ENCODE measurements at places on chromosomes 4 and X.
A peak's percentile ranks its signal among the peaks of the same experiment; 100 is the strongest.

DNA sequence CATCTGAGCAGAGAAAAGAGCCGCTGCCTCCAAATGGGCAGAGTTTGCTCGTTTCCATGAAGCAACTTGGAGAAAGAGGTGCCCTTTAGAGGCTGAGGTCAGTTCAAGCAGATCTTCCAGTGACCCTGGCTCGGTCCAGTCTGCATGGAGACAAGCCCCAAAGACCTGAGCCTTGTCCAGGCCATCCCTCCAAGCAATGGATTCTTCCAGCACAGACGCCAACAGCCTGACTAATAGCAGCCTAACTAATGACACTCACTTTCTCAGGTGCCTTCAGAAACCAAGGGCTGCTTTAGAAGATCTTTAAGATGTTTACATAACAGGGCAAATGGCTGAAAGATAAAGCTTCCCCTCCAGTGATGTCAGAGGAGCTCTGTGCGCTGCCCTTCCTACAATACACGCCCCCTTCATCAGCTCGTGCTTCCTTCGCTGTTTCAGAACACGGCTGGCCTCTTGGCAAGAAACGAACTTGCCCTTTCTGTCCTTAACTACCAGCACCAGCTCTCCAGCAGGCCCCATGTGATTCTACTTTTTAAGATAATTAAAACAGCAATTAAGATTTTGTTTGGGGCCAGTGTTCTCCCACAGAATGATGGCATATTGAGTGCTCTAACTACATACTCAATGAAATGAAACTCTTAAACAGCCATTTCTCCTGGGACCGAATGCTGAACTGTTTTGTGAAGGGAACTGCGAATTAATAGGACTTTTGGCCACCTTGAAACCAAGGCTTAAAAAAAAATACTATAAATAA is 119.0 kb downstream of the GPR143 start:
- DNase-seq = no peak

GRCh38 chr4:152128356-152128755 is 367.5 kb upstream of the GATB start:
- DNase-seq = no peak

DNA sequence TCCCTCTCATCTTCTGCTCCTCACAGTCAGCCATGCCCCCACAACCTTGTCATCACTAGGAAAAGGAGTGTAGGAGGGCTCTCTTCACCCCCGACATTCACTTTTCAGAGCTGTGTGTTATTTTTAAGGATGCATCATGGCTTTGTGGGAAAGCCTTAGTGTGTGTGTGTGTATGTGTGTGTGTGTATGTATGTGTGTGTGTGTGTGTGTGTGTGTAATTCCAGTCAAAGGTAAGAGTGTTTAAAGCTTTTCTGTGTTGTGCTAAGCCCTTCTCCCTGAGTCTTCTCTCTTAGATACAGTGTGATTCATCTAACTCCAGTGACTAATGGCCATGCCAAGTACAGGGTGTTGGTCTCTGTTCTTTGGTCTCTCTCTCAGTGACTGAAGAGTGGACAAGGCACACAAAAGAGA is 76.6 kb downstream of the CHIC2 start:
- DNase-seq = no peak

DNA sequence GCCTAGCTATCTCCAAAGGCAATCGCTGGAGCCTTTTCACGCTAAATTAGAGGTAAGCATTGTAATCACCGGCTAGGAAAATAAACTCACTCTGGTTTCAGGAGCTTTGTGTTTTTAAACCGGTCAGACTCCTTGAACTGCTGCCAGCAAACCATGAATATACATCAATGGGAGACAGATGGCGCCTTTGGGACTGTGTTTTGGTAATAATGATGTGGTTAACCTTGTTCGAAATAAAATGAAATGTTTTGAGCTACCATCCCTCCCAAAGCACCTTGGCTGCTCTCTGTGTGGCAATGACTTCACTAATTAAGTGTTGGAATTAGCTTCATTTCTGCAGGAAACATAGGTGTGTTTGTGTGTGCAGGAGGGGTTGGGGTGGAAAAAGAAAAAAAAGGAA is 65.3 kb downstream of the CLNK start:
- DNase-seq = no peak

DNA sequence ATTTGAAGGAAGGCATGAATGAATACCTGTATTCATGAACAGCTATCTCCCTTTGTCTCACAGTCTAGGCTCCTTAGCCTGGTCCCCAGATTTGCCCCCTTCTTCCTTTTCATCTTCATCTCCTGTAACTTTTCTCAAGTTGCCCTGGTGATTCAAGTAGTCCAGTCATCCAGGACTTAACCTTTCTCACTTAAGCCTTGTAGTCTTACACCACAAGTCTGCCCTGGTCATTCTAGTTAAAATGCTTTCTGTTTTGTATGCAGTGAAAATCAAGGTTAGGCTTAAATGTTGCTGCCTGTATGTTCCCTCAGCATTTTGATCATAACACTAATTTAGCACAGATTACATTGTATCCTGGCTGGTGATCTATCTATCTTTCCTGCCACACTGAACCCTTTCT is 58.5 kb upstream of the SLC7A11 start:
- no peak for DNase-seq

DNA sequence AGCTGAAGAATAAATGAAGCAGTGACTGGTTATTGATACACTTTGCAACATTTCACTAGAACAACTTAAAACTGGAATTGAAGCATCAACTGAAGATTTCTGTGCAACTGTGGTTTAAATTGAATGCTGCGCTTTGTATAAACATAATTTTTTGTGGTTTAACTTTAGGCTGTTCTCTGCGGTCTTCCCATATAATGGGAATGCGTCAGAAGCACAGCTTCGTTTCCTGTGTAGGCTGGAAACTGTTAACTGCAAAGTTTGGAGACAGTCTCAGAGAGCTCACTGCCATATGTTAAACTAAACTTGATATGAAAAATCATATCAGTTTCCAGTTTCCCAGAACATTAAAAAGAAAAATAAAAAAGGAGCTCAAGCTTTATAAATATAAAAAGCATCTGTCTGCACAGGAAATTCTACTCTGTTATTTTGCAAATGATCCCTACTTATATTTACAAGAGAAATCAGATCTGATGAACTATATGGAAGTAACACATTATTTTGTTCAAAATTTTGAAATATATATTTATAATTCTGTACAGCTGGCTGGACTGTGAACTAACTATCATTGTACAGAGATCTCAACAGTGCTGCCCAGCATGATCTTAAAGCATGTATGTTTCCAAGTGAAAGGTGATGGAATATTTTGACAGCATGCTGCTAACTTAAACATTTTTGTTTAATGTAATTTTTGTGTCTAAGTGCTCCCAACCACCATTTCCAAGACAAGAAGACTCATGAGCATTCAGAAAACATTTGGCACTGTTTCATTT is 139.9 kb downstream of the NDST3 start:
- DNase-seq = no peak

DNA sequence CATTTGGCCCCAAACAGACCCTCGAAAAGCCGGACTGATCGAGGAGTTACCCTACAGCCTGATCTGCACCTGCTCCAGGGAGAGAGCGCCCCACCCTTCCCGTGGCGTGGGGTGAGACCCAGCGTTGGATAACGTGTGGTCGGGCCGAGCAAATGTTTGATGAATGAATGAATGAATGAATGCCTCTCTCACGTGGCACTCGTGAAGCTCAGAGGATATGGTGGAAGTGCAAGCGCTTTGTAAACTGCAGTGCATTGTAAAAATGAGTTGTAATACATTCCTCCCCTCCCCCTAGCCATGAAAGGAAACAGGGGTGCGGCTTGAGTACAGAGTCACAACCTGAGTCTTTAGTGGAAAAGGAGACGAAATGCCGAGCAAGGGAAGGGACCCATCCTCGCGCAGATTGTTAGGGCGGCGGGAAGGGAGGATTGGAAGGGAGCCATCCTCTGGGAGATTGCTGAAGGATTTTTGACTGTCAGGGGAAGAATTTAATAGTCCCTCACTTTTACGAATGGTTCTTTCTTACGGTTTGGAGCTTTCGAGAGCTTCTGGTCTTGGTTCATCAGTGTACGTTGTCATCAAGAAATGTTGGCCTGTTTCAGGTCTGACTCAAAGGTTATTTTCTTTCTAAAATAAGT is 772 bp upstream of the FBXW7 start:
- DNase-seq = no peak

GRCh38 chr4:65580551-65580950 is 89.7 kb downstream of the EPHA5 start:
- no peak for DNase-seq

DNA sequence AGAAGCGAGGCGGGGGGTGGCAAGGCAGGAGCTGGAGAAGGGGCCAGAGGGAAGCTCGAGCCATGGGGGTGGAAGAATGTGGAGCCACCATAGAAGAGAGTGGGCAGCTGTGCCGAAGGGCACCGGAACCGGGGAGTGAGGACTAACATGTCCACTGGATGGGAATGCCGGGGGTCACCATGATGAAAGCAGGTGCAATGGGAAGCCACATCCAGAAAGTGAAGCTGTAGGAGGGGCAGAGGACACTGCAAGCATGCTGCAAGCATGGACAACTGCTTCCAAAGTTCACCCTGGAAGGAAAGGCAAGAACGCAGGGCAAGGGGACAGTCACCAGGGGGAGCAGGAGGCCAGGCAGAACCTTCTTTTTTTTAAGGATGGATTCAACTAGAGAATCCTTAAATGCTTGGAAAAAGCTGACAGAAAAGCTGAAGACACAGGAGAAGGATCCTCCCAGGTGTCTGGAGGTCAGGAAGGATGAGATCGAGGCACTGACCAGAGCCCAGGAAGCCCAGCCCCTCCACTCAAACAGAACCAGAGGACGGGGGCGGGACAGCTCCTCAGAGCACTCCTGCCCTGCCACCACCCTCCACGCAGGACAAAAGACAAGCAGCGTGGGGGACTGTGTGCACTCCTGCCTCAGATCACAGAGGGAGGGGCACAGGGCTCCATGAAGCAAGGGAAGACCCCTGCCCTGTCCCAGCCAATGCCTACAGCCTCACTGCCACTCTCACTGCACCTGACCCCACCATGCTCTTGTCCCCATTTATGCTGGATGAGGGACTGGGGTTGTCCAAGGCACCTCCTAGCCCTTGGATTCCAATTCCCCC is 169.2 kb downstream of the AFAP1 start:
- DNase-seq = peak; percentile 16

DNA sequence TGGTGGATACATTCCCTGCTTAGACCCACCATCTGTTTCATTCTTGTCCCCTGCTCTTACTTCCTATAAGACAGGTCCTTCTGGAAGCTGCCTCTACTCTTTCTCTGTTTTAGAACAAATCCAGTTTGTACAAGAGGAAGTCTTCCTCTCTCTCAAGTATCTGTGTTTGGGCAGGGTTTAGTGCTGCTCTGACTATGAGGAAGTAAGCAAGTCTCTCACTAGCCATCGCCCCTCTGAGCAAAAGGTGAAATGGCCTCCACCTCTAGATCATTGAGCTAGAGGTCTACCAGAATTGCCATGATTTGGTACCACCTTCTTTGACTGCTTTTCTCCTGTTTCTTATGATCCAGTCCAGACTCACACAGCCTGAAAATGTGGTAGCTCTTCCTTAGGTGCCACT is 8.4 kb downstream of the BTK start:
- no peak for DNase-seq

DNA sequence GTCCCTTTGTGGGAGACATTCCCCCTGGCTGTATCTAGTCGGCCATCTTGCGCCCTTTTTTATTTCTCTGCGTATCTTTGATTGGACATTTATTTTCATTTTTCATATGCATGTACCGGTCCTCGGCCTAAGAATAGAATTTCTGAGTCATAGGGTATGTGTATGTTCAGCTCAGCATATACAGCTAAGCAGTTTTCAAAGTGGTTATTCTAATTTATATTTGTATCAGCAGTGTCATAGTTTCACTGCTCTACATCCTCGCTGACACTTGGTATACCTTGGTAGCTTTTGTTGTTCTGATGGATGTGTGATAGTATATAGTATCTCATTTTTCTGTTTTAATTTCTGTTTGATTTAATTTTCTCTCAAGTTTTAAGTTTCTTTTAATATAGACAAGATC is 38.7 kb downstream of the BEX3 start:
- no peak for DNase-seq

GRCh38 chr4:173319696-173320095 is 14.5 kb downstream of the HMGB2 start:
- DNase-seq = no peak

GRCh38 chrX:111123125-111123524 is 27.1 kb downstream of the PAK3 start:
- DNase-seq = no peak

- DNase-seq = no peak
Observed at GRCh38 chr4:89486042-89486441, 178.4 kb upstream of the GPRIN3 start.

GRCh38 chr4:22483551-22483981 is 32.3 kb downstream of the ADGRA3 start:
- no peak for DNase-seq

- DNase-seq = no peak
Observed at GRCh38 chr4:15362541-15362940, 65.3 kb upstream of the C1QTNF7 start.

DNA sequence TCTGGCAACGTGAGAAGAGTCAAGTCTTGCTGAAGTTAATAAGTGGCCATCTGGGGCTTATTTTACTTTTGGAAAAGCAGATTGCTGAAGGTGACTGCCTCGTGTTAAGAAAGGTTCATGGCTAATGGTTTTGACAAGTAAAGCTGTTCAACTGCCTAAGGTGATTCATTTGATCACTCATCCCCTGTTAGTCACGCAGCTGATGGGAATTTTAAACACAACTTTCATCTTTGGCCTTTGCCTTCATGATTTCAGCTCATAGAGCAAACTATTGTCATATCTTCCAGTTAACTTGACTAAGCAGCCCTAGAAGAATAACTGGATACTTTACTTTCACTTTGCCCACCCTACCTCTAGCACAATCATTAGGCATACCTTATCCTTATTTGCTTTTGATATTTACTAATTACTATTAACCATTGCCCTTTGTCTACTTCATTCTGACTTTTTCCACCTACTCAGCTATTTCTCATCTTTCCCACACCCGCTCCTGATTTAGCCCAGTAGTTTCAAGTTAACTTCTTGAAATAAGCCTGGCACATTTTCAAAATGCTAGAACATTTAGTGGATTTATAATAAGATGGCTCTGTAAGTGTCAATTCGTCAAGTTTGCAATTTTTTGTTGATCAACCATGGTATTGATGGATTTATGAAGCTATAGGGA is 170.6 kb upstream of the S100G start:
- DNase-seq = no peak

DNA sequence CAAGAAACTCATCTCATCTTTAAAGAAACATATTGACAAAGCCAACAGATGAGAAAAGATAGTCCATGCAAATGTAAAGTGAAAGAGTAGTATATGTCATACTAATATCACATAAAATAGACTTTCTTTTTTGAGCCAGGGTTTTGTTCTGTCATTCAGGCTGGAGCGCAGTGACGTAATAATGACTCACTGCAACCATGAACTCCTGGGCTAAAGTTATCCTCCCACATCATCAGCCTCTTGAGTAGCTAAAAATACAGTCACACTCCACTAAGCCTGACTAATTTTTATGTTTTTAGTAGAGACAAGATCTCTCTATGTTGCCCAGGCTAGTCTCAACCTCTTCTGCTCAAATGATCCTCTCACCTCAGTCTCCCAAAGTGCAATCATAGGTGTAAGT is 51.8 kb upstream of the TRAM1L1 start:
- DNase-seq = no peak

DNA sequence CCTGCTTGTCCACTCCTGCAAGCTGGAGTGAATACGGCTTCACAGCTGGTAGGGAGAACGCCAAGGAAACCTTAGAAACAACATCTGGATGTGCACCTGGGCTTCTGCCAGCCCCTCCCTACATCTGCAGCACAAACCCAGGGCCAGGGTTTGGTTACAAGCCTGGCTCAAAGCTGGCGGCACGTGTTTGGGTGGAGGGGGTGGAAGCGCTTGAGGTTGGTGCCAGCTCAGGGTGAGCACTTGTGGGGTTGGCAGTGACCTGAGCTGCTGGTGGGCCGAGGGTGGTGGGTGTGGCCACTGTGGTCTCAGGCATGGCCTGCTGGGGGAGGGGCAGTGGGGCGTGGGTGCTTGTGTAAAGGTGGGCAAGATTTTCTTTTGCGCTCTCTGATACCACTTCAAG is 15.6 kb downstream of the ELF4 start:
- DNase-seq = no peak
